ENCODE measurements at places on chromosomes 5 and 9.

DNA sequence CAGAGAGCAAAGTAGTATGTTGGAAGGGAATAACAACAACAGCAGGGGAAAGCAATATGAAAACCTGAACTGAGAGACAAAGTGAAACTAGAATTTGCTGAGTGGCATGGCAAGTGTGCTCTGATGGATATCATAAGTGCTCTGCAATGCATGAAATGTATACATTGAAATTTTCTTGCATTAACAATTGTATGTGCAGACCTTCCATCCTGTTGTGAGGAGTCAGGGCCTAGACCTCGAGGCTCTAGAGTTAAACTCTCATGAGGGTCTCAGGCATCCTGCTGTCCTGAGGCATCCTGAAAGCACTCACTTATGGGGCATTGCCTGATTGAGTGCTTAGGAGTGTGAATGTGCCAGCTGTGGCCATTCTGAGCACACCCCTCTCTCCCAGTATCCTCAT, 1.1 kb downstream of the ECM2 start:
- DNase-seq: no peak

- no peak for DNase-seq
Observed at GRCh38 chr9:117612317-117612716, 91.9 kb upstream of the TLR4 start.

DNA sequence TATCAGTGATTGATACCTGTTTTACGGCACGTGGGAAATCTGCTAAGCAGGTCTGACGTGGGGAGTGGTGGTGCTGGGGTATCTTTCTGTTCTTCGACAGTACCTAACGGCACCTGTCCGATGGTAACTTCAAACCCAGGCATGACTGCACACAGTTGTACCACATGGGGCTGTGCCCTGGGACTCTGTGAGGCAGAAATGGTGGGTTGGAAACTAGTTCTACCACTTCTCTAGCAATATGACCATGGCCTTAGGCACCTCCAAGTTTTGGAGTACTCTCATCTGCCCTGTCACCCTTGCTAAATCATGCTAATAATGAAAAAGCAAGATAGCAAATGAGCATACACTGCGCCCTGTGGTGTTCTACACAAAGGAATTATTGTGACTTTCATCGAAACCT, 30.9 kb downstream of the EPB41L4B start:
- DNase-seq: no peak

GRCh38 chr9:34252670-34253459, 74.0 kb downstream of the UBAP1 start:
- DNase-seq: peak; percentile 78

DNA sequence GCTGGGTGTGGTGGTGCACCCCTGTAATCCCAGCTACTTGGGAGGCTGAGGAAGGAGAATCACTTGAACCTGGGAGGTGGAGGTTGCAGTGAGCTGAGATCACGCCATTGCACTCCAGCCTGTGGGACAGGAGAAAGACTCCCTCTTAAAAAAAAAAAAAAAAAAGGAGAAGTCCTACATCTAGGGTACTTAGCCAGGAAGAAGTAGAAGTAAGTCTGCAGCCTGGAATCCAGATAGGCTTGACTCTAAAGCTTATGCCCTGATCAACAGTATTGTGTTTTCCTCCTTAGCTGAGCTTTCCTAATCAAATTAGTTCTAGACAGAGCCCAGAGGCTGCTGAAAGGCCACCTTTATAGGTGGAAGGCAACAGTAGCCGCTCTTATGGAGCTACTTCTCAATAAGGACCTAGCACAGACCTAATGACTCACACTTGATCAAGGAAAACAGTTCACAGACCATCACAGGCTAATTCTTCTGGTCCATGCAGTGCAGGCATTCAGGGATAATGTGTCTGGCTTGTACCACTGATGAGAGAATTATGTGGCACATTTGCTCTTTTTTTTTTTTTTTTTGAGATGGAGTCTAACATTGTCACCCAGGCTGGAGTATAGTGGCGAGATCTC, 105.5 kb upstream of the KLF4 start:
- DNase-seq: no peak

DNA sequence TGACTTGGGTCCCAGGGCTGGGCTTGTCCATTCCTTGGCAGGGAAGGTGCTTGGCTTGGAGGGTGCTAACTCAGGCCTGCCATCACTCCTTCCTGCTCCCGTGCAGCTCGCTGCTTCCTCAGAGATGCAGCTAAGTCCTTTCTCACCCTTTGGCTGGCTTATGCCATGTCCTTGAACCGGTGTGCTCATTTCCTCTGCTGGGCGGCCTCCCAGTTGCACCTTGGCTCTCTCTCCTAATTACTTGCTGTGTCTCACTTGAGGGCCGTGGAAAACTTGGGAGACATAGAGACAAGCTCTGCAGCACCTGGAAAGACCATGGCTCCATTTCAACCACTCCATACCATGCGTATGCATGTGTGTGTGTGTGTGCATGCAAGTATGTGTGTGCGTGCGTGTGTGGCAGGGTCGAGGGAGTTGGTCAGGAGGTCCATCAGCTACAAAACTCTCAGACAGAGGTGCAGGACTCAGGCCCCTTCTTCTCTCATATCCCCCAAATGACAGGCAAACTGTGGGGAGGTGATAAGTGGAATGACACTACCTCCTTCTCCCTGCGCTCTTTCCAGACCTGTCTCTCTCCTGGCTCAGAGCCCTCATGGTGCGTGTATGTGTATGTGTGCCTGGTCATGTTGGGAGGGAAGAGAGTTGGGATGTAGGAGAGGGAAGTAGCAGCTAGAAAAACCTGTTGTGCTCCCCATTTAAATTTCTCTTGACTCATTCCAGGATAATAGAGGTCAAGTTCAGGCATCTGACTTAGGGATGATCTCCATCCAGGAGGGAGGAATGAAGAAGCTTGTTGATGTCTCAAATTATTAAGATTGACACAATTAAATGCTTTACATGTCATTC, 17.6 kb upstream of the MTMR12 start:
- no peak for DNase-seq

DNA sequence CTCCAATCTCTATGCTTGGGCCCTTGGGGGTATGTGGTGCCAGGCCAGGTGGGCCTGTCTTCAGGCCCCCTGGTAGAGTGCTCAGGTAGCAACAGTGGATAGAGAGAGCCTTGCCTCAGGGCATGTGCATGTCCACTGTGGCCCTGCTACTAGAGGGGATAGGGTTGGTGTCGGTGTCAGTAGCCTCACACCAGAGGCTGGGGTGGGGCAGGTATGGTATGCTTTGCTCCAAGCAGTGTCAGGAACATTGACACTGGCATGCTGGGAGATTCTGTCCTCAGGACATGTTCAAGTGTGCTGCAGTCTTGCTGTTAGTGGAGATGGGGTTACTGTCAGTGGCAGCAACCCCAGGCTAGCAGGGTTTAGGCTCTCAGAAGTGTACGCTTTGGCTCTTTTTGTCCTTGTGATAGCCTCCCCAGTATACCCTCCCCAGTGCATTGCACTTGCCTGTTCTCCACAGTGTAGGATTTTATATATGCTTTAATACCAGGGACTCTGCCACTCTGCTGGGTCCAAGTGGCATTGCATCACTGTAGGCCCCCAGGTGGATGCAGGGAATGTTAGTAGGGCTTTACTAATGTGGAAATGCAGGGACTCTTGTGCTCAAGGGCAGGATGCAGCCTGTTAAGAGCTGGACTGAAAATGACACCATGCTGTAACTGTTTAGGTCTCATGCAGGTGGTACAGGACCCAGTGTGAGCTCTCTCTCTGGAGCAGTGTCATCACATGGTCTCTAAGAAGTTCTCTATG, 21.6 kb downstream of the RIC1 start:
- DNase-seq: no peak

DNA sequence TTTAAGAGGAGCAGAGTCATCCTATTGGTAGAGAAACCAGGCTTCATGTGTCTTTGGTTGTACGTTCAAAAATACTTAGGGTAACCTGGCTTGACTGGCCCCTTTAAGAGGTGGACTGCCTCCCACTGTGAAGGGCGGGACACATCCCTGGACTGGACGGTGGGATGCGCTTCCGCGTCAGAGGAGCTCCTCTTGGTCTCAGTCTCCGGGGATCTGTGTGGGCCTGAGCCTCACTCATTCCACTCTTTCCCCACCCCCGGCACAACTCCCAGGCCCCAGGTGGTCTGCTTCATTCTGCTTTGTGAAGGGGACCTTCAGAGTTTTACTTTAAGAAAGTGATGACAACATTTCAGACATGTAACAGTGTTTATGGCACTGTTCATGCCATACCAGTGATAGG, 601.1 kb downstream of the IRX1 start:
- no peak for DNase-seq

DNA sequence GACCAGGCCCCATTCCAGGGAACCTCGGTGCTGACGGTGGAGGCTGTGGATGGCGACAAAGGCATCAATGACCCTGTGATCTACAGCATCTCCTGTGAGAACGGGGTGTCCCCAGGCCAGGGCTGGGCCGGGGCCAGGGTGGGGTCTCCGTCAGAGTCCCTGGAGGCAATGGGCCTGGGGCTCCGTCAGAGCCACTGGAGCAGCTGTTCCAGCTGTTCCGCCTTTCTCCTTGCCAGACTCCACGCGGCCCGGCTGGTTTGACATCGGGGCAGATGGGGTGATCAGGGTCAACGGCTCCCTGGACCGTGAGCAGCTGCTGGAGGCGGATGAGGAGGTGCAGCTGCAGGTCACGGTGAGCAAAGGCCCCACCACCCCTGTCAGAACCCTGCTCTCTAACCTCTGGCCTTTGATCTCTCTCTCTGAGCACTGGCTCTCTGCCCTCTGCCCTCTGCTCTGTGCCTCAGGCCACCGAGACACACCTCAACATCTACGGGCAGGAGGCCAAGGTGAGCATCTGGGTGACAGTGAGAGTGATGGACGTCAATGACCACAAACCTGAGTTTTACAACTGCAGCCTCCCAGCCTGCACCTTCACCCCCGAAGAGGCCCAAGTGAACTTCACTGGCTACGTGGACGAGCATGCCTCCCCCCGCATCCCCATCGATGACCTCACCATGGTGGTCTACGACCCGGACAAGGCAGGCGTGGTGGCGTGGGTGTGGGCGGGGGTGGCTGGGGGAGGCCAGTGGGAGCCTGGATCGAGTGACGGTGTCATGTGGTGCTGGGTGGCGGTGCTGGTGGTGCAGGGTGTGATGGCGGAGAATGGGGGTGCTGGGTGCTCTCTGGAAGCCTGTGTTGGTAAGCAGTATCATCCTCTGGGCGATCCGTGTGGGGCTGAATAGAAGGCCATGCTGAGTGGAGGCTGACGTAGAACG, 26.6 kb downstream of the CDHR2 start:
- no peak for DNase-seq

GRCh38 chr5:112880219-112880964, 19.3 kb downstream of the SRP19 start:
- no peak for DNase-seq

DNA sequence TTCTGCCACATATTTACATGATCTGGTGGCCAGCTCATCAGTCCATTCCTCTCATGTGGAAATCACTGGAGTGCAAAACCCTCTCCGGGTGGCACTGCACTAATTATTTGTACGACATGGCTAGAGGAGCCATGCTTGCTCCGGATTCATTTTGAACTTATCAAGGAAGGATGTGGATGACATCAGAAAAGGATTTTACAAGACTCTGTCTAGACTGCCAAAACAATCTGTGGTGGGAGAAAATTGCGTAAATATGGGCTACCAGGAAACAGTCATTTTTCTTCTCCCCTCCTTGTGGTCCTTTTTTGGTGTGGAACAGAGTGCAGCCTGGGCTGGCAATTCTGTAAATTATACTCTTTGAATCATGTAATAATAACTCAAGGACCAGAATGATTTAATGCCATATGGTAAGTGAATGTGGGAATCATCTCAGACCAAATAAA, 123.4 kb upstream of the IFNE start:
- peak; percentile 4 for DNase-seq

- peak; percentile 57 for DNase-seq
Observed at GRCh38 chr9:27528886-27529315, 713 bp downstream of the MOB3B start.

DNA sequence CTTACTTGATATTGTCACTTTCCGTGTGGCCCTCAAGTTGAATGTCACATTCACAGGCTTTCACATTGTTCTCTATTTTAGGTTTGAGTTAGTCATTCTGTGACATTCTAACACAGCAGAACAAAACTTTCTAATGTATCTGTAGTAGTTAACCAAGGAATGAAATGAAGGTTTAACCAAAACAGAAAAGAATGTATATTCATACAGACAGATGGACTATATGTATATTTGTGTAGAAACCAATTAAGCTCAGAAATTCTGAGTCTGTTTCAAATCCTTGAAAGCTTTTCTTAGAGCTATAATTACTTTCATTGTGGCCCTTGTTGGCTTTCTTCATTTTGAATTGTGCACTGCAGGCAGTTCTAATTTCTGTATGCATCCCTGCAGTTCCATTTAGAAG, 654.7 kb downstream of the LRRC70 start:
- no peak for DNase-seq

DNA sequence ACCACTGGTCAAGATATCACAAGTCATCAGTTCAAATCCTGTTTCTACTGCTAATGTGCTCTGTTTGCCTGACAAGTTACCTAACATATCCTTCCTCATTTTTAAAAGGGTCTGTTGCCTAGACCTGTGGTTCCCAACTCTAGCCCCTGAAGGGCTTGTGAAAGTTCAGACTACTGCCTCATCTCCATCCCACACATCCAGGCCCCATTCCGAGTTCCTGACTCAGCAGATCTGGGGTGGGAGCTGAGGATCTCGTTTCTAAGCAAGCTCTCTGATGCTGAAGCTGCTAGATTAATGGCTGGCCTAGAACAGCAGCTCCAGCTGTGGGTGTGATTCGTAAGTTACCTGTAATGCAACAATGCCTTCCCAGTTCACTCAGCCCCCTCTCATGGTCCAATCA, 32.5 kb downstream of the S1PR3 start:
- DNase-seq: no peak

DNA sequence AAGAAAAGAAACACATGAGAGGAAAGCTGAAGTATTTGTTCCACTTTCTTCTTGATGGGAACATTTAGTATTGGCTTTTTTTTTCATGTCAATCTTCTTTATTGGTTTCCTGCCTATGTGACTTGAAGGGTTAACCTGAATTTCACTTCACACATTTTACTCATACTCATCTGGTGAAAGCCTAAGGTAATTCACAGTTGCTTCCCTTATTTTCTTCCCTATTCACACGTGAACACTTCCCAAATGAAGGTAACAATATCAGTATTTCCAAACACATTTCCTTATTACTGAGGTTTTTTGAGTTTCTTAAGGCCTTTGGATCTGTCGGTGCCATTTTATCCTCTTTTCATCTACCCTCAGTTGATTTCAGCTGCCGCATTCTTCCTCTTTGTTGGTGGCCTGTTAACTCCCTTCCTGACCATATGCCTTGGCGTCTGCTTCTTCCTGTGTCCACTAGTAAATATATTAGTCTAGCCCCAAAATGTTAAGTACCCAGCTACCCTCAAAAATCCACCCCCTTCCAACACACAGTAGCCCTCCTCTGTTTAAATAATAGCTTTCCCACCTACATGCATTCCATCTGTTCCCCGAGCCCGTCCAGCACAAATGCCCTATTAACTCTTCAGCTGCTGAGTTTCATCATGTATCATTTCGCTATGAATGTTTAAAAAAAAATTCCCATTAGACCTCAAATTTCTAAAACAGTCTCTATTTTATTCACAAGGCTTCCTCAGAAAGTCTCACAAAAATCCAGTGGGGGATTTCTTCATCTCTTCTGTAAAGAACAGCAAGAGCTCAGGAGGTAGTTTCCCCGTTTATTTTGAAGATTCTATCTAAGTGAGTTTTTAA, 97.3 kb downstream of the USP20 start:
- DNase-seq: peak; percentile 64
